Vagina (tissue), 2 donors: ENCODE measurements at places on chromosomes 3 and 15. TPM values are rescaled to one million over a fixed set of nuclear protein-coding genes. Genes with fewer than 3 reads are reported as not detected.
A peak's percentile ranks its signal among the peaks of the same experiment; 100 is the strongest.

DNA sequence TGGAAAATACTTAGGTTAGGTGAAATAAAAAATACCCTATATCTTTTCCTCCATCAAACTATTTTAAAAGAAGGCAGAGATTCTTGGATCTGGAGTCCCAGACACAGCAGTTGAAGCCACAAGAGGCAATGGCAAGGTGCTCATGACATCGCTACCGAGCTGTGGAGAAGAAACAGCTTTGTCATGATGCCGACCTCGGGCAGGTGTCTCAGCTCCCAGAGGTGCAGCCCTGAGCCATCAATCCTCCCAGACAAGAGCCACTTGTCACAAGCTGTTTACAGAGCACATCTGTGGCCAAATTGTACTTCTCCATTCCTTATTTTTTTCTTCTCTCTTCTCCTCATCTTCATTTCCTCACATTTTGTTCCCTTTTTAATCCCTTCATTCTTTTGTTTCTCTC lies 50.8 kb downstream of the GPR176 start:
- no peak overlapping the region for H3K4me3 ChIP-seq
- DNase-seq: no peak
- no peaks in the 10 kb centered on the region for H3K36me3 ChIP-seq
- H3K4me1 ChIP-seq: no peaks in the 10 kb centered on the region
- no peaks in the 10 kb centered on the region for H3K27me3 ChIP-seq

DNA sequence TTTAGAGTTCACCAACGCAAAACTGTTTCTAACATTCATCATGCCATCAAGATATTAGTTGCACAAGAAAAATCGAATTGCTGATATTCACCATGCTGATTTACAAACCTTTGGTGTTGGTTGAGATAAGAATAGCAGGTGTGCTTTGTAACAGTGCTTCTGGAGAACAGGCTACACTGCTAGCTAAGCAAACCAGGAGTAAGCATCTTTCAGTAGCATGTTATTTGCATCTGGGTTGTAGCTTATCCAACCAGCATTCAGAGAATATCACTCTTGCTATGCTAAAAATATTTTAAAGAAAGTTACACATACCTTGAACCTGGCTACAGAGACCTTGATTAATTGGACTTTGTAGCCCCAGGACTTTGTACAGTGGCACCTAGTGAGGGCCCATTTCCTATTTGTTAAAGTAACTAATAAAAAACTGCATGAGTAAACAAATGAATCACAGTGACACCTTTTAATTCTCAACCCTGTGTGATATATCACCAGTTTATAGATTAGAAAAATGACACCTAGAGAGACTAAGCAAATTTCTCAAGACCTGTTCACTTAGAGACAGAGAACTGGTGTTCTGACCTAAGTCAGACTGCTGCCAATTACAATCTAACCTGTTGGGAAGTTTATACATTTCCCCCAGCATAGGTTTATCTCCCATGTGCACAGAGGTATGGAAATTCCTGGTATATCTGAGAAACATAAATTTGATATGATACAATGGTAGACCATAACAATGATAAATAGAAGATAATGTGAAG lies 435.5 kb upstream of the TGFBR2 start:
- H3K36me3 ChIP-seq: no peaks in the 10 kb centered on the region
- H3K4me3 ChIP-seq: no peak overlapping the region
- no peak overlapping the region for H3K27ac ChIP-seq

DNA sequence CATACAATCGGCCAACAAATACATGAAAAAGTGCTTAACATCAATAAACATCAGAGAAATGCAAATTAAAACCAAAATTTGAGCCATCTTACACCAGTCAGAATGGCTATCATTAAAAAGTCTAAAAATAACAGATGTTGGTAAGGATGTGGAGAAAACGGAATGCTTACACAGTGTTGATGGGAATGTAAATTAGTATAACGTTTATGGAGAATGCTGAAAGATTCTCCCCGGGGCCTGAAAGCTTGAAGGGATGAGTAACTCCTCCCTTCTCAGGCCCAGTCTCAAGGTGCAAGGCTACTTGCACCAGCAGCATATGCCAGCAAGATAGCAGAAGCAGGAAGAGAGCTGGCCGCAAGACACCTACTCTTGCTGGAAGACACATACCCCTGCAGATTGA lies 123.7 kb upstream of the NLGN1 start:
- DNase-seq: no peak
- no peak overlapping the region for H3K27ac ChIP-seq
- H3K4me1 ChIP-seq: no peaks in the 10 kb centered on the region
- no peak overlapping the region for H3K4me3 ChIP-seq

DNA sequence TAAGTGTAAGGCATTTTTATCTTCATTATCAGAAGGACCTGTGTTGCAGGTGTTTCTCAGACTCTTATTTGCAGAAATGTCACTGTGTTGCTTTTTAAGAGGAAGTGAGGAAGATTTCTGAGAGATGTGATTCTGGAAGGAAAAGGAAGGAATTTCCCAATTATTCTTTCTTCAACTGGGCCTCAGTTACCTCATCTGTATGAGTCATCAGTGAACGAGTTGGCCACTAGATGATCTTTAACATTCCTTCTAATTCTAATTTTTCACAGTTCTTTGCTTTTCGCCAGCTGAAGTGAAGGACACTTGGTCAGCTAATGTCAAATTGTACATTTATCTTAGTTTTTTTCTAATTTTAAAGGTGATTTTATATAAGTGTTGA lies 28.9 kb downstream of the CLEC3B start:
- H3K4me3 ChIP-seq: no peak overlapping the region
- no peak for DNase-seq
- no peaks in the 10 kb centered on the region for H3K27me3 ChIP-seq
- peaks cover 38% of the 10 kb centered on the region for H3K4me1 ChIP-seq
- peak overlapping the region; percentile 15 for H3K27ac ChIP-seq

Gene FBN1
- total RNA-seq: 102 TPM

Gene C3orf80
- total RNA-seq: not detected

- H3K27ac ChIP-seq: no peak overlapping the region
- no peaks in the 10 kb centered on the region for H3K36me3 ChIP-seq
- H3K4me1 ChIP-seq: no peaks in the 10 kb centered on the region
- no peak for DNase-seq
Observed at GRCh38 chr15:60275624-60276023, 122.2 kb downstream of the ANXA2 start.

Gene GRK7
- total RNA-seq: 0.98 TPM

DNA sequence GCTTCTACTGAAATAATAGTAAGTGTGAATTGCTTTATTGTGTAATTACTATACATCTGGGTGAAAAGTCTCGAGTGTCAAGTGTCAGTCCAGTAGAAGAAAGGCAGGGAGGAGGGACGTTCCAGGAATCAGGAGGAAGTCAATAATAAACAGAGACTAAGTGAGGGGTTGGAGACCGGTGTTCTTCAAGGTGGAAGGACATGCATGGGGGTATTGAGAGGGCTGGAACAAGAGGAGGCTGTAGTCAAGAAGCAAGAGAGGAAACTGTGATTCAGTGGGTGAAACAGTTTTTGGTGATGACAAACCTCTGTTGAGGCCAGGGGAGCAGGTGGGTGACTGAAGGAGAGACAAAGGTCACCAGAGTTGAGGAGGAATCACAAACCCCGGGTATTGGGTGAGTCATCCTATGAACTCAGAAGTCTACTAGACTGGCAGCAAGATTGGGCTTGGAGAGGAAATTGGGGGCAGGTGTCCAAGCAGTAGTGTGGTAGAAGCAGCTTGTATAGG lies 11.6 kb upstream of the SCAMP5 start:
- H3K4me3 ChIP-seq: no peak overlapping the region
- no peaks in the 10 kb centered on the region for H3K4me1 ChIP-seq
- H3K36me3 ChIP-seq: no peaks in the 10 kb centered on the region
- DNase-seq: no peak

DNA sequence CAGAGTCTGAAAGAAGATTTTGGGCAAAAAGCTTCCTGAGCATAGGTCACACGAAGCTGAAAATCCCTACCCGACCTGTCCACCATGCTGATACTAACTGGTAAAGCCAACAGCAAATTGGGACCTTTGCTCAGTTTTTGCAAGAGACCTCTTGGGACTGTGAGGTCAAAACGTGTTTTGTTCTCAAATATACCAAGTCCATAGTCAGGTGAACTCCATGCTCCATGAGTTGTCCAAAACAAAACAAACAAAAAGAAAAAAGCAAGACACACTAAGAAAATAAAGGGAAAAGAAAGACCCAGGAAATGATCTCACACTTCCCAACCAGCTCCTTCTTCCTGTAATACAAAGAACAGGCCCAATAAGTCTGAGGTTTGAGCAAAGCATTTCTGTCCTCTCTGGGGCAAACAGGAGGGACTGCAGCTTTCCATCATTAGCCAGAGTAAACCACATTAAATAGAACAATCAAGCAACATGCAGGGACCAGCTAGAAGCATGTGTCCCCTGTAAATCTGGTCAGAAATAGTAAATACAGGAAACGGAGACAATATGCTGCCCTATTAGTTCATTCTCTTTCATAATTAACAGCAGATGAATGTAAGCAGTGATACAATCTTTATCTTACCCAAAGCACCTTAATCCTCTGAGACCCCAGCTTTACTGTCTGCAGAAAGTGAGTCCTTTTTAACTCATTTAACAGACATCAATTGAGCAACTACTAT lies 125.0 kb upstream of the LIPC start:
- DNase-seq: no peak
- no peak overlapping the region for H3K4me3 ChIP-seq
- no peak overlapping the region for H3K27ac ChIP-seq

Gene CACNA2D2
- total RNA-seq: 2.5 TPM

GRCh38 chr3:19173945-19174344 lies 25.6 kb downstream of the KCNH8 start:
- H3K36me3 ChIP-seq: no peaks in the 10 kb centered on the region
- no peak overlapping the region for H3K27ac ChIP-seq
- H3K27me3 ChIP-seq: no peaks in the 10 kb centered on the region
- H3K4me1 ChIP-seq: no peaks in the 10 kb centered on the region

Gene PPM1L
- total RNA-seq: 14.2 TPM

Gene GCSAM
- 1.5 TPM for total RNA-seq

- peaks cover 50% of the 10 kb centered on the region for H3K36me3 ChIP-seq
- H3K4me3 ChIP-seq: no peak overlapping the region
- H3K4me1 ChIP-seq: no peaks in the 10 kb centered on the region
- no peaks in the 10 kb centered on the region for H3K27me3 ChIP-seq
- no peak overlapping the region for H3K27ac ChIP-seq
- no peak for DNase-seq
Observed at GRCh38 chr15:50925281-50925680, 16.8 kb downstream of the AP4E1 start.

DNA sequence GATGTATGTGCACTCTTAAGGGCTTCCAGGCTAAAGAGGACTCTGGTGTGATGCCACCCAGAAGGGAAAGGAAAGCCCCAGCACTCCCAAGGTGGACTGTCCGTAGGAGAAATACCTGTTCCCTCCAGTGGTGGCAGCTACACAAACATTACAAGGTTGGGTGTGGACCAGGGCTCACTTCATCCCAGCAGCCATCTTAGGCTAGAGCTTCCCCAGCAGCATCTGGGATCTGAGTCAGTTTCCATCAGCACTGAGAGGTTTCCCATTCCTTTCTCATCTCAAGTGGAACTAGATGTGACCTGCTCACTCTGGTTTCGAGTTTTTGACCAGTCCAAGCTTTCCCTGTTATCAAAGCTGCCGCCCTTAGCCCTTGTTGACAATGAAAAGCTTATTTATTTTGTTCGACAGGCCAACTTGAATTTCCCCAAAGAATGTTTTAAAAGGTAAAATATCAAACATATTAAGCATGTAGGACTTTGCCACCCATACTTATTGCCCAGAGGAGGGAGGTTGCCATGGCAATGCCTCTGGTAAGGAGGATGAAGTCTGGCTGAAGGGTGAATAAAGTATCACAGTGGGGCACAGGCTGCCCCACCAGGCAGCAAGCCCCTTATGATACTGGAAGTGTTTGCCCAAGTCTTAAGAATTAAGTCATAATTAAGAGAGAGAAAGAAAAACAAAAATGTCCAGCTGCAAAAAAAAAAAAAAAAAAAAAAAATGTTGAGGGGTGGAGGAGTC lies 28.9 kb downstream of the CLDN18 start:
- no peaks in the 10 kb centered on the region for H3K27me3 ChIP-seq
- DNase-seq: no peak
- H3K36me3 ChIP-seq: no peaks in the 10 kb centered on the region
- no peak overlapping the region for H3K4me3 ChIP-seq
- H3K27ac ChIP-seq: no peak overlapping the region
- H3K4me1 ChIP-seq: no peaks in the 10 kb centered on the region

DNA sequence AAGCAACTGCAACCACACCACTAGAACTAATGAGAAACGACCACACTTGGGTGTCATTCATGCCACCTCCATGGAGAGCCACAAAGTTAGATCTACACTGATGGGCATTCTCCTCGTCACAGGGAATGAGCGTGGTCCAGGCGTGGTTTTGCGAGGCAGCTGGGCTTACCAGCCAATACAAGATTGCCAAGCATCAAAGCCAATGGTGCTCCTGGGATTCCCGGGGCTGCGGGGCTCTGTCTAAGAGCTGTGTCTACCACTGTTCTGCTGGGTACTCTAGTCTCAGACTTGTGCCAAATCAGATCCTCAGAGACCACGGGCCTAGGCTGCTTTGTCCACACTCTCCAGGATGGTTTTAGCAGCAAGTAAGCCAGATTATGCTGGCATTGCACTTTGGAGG lies 43.8 kb downstream of the RAB6B start:
- no peak overlapping the region for H3K4me3 ChIP-seq
- H3K27me3 ChIP-seq: no peaks in the 10 kb centered on the region
- no peak for DNase-seq
- H3K27ac ChIP-seq: no peak overlapping the region
- H3K4me1 ChIP-seq: no peaks in the 10 kb centered on the region

Gene ZNF385D
- 13.5 TPM for total RNA-seq

GRCh38 chr3:9230596-9230995 lies 18.9 kb downstream of the SRGAP3 start:
- no peaks in the 10 kb centered on the region for H3K27me3 ChIP-seq
- H3K4me1 ChIP-seq: peaks cover 12% of the 10 kb centered on the region
- no peak overlapping the region for H3K27ac ChIP-seq
- no peak for DNase-seq
- H3K4me3 ChIP-seq: no peak overlapping the region
- no peaks in the 10 kb centered on the region for H3K36me3 ChIP-seq

DNA sequence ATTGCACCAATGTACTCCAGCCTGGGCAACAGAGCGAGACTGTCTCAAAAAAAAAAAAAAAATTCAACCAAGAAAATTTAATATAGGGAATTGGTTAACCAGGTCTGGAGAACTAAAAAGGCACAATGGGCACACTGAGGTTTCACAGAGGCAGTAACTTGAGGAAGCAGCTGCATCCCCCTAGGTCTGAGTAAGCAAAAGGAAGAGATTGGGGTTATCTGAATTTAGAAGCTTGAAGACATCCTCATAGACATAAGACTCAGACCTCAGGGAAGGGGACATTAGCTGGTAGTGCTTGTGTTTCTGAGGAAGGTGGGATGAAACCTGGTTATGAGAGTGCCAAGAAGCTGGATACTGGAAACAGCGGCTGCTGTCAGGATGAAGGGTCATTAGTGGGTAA lies 50.1 kb upstream of the LEKR1 start:
- no peaks in the 10 kb centered on the region for H3K36me3 ChIP-seq
- no peaks in the 10 kb centered on the region for H3K27me3 ChIP-seq
- H3K4me3 ChIP-seq: no peak overlapping the region
- no peak for DNase-seq
- no peak overlapping the region for H3K27ac ChIP-seq
